T-helper 2 cell (primary cell): ENCODE measurements at places on chromosomes 2 and 18.

DNA sequence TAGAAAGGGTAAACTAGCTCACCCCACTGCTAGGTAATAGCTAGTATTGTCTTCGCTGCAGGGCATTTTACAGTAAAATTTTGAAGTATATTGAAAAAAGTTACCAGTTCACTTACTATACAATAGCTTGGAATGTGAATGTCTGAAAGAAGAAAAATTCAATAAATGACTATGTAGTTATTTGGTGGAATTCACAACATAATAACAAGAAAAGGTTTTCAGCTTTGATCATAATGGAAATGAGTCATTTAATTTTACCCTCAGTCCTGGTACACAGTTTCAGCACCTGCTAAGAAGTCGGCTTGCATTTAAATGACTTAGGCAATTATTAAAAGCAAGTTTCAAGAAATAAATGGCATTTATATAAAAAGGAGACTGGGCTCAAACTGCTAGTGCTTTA, 90.4 kb downstream of the NUP35 start:
- no peak for DNase-seq

- DNase-seq = no peak
These were observed 118.6 kb downstream of the AQP4 start for GRCh38 chr18:26746826-26747475.

DNA sequence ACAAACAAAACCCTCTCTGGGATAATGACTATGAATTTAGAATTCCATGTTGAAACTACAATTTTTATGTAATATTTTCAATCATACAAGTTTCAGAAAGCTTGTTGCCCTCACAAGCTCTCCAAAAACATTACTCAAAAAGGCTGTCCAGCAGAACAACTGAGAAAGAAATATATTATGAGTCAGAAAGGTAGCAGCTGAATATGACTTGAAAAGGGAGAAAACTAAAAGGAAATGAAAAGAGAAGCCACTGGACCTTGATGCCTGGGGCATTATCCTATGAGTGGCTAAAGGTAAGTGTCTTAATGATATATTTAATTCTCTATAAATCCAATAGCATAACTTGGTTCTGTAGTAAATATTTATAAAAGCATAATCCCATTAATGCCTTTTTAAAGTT, 61.8 kb downstream of the NXPH2 start:
- no peak for DNase-seq

GRCh38 chr18:1017227-1018058, 112.8 kb downstream of the ADCYAP1 start:
- no peak for DNase-seq

- DNase-seq = no peak
These were observed 255.0 kb downstream of the TRIB2 start for GRCh38 chr2:12971581-12972365.

GRCh38 chr2:54845514-54845913, 122.1 kb downstream of the EML6 start:
- DNase-seq = no peak

- DNase-seq = no peak
These were observed 13.4 kb upstream of the MAT2A start for GRCh38 chr2:85525567-85525966.

DNA sequence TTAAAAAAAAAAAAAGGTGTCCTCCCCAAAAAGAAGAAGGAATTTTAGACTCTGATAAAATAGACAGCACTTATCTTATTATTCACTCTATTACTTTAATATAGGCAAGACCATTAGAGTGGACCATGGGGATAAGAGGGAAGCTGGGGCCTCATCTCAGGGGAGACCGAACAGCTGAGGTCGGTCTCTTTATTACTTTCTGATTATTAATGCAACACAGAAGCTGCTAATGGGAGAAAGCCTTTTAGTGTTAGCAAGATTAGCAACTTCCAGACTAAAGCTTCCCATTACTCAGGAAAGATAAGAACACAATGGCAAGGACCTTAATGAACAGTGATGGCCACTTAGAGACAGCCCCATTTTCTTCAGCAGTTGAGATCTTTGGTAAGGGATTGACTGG, 135.5 kb downstream of the TMEFF2 start:
- no peak for DNase-seq

DNA sequence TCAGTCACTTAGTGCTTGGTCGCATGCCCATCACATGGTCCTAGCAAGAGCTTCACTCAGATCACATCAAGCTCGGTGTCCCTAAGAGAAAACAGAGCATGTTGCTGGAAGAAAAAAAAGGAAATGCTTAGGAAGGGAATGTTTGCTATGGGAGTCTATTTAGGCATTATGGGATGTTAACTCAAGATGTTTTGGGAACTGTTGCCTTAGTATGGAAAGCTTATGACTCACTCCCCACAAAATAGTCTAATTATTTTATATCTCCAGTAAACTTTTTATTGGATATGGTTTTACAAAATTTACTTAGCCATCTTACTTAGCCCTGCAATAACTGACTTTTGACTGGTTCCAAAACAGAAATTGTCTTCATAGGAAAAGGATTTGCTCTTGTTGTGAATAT, 439.5 kb upstream of the ZEB2 start:
- DNase-seq = no peak

DNA sequence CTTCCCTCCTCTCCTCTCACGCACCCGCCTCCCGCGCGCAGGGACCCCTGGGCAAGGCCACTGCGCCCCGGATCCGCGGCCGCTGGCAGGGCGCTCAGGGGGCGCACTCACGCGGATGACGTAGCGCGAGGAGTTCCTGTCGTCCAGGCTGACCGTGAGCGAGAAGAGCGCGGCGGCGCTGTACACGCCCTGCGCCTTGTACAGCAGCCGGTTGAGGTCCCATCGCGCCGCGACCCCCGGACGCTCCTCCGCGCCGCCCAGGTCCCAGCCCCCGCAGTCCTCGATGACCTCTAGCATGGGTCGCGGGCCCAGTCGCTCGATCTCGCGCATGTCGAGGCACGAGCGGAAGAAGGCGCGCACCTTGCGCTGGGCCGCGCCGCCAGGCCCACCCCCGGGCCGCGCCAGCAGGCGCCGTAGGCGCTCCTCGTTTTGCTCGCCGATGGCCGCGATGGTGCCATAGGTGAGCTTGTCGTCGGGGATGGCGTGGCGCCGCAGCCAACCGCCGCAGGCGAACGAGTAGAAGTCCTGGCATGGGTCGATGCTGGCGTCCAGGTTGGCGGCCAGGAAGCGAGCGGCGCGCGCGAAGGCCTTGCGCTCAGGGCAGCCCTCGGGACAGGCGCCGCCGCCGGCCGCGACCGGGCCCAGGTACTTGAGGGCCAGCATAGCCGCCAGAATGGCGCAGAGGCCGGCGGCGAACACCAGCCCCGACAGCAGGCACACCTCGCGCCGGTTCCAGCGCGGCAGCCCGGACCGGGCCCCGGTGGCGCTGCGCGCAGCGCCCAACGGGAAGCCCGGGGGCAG, 1.7 kb downstream of the ECEL1 start:
- DNase-seq = no peak
